ENCODE measurements at places on chromosomes 11 and 22.

- no peak for DNase-seq
Observed at GRCh38 chr11:122234780-122235179, 118.8 kb upstream of the BLID start.

DNA sequence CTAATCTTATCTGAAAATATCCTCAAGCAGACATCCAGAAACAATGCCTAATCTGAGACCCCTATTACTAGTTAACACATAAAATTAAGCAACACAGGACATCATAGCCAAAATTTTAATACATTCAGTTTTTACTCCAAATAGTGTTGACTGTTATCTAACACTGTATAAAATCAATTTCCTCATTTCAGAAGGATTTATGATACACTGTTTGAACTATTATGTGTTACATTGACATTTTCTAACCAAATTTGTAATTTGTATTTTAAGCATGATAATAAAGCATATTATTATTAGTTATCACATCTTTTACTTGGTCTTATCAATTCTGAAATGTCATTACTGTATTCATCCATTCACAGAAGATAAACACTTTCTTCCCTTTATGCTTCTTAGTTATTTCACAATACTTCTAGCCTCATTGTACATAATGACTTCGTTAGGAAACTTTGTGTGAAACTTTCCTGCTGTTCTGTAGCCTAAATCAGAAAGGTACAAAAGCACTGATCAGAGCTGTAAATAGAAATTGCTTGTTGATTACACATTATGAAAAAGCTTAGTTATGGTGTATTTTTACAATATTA is 1248.9 kb downstream of the JRKL start:
- DNase-seq: no peak

DNA sequence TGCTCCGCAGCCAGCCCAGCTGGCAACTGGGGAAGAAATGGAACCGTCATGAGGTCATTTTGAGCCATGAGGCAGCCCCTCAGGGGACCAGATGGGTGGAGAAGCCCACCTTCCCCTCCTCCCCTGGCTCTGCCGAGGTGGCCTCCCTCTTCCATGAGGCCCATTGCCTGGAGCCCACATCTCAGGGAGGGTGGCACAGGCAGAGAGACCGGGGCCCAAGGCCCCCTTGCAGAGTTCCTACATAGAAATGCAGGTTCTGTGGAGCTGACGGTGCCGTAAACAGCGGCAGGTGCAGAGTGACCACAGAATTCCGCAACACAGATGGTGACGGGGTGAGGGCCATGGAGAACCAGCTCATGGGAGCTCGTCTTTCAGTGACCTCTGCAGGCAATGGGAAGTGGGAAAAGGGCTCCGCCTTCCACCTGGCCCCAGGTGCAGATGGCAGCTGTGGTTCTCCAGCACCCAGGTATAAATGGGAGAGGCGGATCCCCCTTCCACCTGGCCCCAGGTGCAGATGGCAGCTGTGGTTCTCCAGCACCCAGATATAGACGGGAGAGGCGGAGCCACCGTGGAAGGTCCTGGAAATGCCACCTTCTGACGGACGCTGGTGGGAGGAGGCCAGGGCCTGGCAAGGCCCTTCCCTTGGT is 765.4 kb downstream of the BRD1 start:
- no peak for DNase-seq

DNA sequence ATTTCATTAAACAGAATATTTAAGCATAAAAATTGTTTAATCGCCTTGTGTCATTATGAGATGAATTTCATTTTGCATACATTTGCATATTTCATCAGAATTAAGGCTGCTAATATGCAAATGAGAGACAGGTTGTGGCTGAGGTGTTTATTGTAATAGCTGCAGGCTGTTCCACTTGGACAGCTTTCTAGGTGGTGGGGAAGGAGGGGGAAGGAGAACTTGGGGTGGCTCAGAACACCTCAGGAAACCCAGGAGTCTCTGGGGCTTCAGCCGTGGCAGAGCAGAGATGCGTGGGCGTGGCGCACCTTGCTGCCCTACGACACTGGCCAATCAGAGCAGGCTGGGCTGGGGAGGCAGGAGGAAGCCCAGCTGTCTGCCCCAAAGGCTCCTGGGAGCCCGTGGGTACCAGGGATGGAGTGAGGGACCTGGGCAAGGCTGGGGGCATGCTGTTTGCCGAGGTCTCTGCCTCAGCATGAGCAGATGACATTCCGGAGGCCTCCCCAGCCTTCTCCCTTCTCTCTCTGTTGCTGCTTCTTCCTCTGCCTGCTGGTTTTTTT is 542.9 kb downstream of the MN1 start:
- DNase-seq: no peak

DNA sequence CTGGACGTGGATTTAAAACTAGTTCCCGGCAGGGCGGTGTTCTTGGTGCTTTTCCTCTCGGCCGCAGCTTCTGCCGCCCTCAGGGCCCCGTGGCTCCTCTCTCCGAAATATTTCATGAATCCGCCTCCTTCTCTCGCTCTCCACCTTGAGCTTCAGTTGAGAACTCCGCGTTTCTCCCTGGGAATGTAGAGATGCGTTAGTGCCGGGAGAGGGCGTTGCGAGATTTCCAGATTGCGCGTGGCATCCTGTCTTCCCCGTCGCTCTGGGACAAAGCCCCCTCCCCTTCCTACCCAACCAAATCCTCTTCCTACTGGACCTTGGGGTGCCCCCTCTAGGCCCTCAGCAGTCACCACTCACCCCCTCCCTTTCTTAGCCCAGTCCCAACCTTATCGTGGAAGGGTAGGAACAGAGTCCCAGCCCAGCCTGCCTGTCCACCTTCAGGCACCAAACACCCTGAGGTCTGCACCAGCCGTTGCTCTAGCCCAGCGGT is 15.5 kb upstream of the RAC2 start:
- DNase-seq: no peak
